ENCODE measurements at places on chromosomes 12 and 14. TPM values are rescaled to one million over a fixed set of nuclear protein-coding genes. Genes with fewer than 3 reads are reported as not detected.

DNA sequence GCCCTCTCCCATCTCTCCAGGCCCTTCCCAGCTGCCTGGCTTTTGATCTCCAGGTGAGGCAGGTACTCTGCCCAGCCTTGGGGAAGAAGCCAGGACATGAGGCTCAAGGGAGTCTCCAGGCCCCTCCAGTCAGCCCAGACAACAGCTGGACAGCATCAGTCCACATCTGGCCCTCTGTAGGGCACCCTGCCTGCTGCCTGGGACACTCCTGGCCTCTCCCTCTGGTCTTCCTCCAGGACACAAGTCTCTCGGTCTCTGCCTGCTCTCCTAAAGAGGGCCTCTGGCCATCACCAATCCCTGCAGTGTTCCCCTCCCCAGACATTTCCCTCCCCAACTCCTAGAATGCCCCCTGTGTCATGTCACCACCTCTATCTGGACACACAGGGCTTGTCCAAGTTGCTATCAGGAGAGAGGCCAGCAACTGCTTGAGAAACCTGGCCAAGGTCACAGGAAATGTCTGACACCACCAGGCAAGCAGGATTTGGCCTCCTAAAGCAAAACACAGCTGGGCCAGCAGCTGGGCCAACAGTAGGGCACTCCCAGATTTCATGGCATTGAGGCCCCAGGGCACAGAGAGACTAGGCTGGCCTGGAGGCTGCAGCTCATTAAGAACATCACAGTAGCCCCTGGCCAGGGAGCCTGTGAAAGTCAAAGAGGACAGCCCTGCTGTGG, 29.0 kb downstream of the LTBP2 start:
- DNase-seq, result no peak

DNA sequence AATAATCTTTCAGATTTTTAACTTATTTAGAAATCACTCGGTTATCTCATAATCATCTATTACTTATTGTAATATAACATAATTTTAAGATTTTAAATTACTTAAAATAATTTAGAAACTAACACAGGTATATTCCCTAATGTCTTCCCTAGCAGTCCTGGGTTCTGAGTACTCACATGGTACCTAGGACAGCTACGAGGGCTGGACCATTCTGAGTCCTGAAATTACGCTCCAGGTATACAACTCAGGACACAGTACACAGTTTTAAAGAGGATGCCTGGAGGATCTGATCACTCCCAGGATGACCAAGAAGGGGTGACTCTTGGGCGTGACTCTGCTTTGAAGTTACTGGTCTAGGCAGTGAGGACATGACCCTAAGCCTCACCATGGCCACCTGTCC, 9.1 kb upstream of the RASSF8 start:
- no peak for DNase-seq

DNA sequence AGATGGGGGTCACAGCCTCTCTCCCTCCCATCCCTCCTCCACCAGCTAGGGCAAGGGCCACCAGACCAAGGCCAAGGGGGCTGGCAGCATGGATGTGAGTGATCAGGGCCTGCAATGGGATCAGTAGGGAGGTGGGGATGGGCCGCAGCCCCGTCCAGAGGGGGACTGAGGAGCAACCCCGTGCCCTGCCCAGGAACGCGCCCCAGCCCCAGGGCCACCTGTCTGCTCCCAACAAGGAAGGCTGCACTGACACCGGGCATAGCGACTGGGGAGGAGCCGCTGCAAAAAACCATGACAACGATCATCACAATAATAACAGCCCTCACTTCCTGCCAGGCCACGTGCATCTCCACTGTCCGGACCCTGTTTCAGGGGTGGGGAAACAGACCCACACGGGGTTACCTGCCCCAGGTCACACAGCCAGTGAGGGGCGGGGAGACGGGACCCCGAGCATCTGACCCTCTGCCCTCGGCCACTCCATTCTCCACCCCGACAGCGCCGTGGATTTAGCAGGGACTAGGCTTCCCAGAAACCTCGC, 24.3 kb downstream of the NCOR2 start:
- DNase-seq, result peak; percentile 74

GRCh38 chr14:87264796-87265195, 728.2 kb downstream of the GALC start:
- DNase-seq, result no peak

GRIP1 gene
- total RNA-seq, result 4.1 TPM

OR6S1 gene
- total RNA-seq, result not detected

LYZ gene
- total RNA-seq, result not detected

ATL1 gene
- 1.1 TPM for total RNA-seq

OR4K15 gene
- total RNA-seq, result not detected

Measured in OCI-LY7 (cell line).